ENCODE measurements at places on chromosomes 3 and 15.
A peak's percentile ranks its signal among the peaks of the same experiment; 100 is the strongest.

DNA sequence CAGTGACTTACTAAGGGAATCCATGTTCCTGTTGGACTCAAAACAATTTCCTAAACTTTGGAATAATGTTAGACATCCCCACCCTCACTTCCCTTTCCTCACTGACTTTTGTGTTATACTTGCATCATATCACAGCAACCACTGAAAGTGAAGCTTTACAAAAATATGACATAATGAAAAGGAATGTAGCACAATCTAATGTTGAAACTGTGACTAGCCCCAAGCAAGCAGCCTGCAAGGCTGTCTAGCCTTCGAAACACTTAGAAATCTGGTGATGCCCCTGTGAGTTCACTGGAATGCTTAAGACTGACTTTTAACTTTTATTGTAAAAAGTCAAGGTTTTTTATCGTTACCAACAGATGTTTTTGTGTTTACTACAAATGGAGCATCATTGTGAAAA is 203.7 kb upstream of the ZNF385D start:
- no peak for DNase-seq

GRCh38 chr3:53818221-53819162 is 27.7 kb downstream of the CHDH start:
- DNase-seq = no peak

GRCh38 chr3:114299941-114300624 is 6.3 kb downstream of the TIGIT start:
- DNase-seq = no peak

DNA sequence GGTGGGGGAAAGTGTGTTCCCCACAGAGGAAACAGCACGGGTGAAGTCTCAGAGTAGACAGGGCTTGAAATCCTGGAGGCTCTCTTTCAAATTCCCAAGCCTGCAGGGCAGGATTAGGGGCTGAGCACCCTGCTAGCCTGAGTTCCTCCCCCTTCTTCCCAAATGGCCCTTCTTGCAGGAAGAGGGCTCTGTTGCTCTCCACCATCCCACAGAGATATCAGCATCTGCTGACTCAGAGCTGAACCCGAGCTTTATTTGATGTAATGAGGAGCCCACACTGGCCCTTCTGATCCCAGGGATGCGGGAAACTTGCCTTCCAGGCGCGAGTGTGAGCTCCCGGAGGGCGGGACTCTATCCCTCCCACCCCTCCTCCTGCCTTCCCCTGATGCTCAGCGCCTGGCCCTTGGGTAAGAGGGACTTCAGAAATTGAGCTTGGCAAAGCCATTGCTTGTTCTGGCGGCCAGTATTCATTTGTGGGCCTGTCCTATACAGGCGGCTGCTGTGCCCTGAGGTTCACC is 1.4 kb upstream of the STRA6 start:
- DNase-seq = no peak

DNA sequence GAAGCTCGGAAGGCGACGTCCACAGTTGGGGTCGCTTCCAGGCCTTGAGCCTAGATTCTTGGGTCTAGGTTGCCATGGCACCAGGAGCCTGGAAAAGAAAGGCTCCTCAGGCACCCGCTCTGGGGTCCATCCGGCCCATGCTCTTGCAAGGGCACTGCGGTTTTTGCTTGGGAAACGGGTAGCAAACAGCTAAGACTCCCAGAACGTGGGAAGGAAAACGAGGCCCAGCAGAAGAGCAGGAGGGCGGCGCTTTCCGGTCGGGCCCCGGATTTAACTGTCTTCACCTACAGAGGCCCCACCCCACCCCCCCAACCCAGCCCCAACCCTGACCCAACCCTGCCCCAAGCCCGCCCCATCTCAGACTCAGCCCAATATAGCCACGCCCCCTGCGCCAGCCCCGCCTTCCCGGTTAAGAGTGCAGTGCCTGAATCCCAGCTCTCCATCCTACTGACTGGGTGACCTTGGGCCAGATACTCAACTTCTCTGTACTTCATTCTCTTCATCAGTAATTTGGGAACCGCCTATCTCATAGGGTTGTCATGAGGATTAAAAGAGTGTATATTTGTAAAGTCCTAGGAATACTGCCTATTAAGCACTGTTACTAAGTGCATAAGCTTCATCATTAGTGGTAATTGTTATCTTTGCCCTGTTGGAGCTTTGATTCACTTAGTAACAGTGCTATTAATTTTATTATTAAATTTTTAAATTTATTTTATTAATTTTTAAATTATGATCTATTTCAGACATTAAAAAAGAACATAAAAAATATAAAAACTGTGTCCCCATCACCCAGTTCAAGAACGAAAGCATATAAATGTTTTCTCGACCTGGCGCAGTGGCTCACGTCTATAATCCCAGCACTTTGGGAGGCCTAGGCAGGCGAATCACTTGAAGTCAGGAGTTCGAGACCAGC is 28.4 kb upstream of the SMAD6 start:
- DNase-seq = peak; percentile 60

GRCh38 chr3:101828691-101829436 is 20.4 kb upstream of the NFKBIZ start:
- DNase-seq = no peak

GRCh38 chr3:152811974-152812760 is 22.8 kb upstream of the P2RY1 start:
- DNase-seq = no peak

DNA sequence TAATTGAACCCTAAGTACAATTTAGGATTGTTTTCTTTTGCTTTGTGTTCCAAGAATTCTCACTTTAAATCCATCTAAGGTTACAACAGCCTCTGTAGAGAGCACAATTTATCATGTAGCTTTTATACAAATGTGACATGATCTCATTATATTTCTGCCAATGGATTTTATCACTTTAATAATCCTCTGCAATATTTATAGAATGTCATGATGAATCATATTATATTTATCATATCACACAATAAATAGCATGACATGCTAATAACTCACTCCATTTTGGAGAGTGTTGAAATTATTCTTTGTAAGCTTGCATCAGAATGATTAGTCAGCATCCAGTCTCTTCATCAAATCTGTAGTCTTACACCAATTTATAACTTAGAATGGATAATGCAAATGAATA is 280.6 kb upstream of the ZNF717 start:
- DNase-seq = no peak

DNA sequence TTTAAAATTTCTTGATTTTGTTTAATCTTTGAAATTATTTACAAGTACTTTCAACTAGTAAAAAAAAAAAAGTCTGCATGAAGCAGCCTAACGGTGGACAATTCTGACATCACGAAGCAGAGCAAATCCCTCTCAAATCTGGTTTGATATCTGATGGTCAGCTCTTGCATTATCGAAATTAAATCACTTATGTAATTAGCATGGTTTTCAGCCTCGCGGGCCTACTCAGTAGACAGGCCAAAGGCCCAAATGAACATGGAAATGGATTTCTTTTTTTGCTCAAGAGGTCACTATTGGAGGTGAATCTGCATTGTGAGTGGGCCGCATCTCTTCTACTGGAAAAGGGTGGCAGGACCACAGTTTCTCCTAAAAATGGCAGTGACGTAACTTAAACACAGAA is 209.8 kb downstream of the NR2F2 start:
- DNase-seq = no peak

- DNase-seq = peak; percentile 39
These were observed at the start of gene SYNPR for GRCh38 chr3:63278171-63279004. Gene SYNPR (plus strand): TSS chr3:63278308.

DNA sequence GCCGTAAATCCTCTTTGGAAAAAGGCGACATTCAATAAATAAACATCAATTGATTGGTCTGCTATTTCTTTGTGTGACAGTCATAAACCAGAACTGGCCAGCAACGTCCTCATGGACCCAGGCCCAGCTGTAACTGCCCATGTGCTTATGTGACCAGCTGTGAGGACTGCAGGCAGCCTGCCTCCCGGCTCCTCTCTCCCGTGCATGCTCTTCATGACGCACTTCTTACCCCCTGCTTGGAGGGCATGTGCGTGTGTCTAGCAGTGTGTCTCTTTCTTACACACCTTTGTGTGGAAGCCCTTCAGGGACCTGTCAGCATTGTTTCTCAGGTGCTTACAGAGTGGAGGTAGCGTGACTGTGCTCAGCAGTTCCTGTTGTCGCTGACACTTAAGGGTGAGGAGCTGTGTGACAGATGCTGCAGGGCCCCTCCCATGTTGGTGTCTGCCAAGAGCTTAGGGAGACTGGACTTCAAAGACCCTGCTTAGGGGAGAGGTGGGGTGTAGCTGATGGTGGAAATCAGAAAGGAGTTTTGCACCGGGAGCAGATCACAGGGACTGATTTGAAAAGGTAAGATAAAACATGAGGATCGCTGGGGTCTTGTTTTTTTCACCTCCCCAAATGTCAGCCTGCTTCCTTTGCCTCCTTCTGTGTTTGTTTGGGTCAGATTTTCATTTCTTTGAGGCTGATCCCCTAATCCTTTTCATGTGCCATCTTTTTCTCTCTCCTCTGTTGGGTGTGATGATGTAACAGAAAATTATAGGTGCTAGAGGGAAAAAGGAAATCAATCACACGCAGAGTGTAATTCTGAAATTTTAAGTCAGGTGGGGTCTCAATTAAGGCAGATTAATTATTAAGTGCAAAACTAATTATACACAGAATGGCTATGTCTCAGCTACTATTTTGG is 2.1 kb downstream of the PODXL2 start:
- DNase-seq = no peak

DNA sequence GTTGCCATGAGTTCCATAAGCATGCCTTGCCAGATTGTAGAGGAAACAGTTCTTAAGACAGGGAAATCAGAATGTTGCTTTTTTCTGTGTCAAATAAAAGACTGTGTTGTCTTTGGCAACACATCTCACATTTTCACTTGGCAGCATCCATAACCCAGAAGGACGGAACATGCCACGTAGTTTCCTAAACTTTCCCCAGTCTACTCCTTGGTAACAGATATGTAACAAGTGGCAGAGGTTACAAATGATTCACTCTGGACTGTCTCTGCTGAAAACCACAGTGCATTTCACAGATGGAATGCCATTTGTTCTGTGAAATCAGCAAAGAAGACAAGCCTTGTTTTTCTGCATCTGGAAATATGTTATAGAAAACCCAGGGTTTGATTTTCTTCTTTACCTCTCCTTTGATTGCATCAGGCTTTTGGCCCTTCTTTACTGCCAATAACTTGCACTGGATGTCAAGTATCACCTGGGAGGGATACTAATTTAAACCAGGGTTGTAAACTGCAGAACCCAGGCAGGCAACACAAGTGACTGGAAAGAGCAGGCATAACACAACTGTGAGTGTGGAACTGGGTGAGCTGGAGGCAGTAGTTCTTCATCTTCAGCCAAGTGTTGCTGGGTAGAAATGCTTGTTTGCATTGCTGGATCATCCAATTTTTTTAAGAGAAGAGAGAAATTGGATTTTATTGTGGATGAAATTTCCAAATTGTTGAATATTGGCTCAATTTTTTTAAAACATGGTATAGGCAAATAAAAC is 124.4 kb upstream of the FOXB1 start:
- no peak for DNase-seq

DNA sequence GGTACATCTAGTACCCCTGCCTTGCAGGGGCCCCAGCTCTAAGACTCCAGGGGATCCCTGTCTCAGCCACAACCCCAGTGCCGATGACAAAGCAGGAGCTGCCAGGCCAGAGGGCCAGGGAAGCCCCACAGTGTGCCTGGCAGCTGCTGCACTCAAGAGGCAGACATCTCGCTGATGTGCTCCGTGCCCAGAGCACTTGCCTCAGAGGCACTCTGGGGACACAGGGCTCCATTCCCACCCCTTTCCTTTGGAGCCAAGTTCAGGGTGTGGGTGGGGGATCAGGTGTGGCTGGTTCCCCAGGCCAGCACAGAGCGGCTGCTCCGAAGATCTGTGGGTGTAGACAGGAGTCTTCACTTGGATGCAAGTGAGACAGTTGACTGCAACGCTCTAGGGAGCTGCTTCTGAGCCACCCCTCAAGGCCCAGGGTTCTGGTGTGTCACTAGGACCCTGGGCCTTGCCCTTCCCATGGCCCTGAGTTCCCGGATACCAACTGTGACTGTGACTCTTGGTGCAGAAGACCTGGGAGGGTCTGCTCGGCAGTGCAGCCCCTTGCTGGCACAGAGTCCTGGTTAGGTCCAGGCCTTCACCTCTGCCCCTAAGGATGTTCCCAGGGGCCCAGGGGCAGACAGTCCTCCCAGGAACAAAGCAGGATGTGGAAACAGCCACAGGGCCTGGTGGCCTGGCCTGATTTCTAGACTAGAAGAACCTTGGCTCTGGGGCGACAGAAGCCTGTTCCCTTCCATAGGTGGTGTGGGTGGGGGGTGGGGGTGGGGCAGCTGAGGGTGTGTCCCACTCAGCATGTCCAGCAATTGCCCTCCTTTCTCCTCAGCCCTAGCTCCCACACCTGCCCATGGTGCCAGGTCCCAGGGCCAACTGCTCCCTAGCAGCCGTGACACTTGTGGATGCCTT is 2.5 kb downstream of the NT5DC2 start:
- DNase-seq = no peak

GRCh38 chr15:71422530-71423259 is 307.4 kb downstream of the THSD4 start:
- no peak for DNase-seq

DNA sequence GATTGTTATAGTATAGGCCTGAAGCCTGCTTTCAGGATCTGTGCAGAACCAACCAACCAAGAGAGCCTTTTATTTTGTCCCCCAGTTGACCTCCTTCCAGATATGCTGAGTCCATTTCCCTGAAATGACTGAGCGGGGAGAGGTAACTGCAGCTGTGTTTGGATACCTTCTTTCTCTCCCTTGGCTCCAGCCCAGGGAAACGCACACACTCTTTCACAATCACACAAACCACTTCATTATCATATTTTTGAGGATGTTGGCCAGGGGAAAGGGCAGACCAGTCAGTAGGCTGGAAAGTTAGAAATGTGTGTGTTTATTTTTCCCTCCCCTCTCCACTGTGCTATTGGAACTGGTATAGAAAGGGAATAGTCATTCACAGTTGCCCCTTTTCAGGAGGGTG is 417.7 kb upstream of the TBL1XR1 start:
- no peak for DNase-seq

- DNase-seq = no peak
These were observed 777.4 kb downstream of the TUSC7 start for GRCh38 chr3:117486719-117487716.

- DNase-seq = no peak
These were observed 5.9 kb upstream of the FAM3D start for GRCh38 chr3:58672451-58672850.

- DNase-seq = no peak
These were observed 47.2 kb downstream of the MCF2L2 start for GRCh38 chr3:183381179-183381578.

- no peak for DNase-seq
These were observed 37.2 kb upstream of the ANPEP start for GRCh38 chr15:89851673-89852341.

- DNase-seq = no peak
These were observed 55.4 kb upstream of the LRRFIP2 start for GRCh38 chr3:37229740-37230139.

GRCh38 chr3:51718547-51719409 is 11.9 kb downstream of the GRM2 start:
- peak; percentile 64 for DNase-seq

GRCh38 chr3:134850761-134851160 is 55.7 kb downstream of the EPHB1 start:
- DNase-seq = no peak

All from iPS DF 6.9 (cell line).